Vagina (tissue), 2 donors: ENCODE measurements at places on chromosomes 6 and 20. TPM values are rescaled to one million over a fixed set of nuclear protein-coding genes. Genes with fewer than 3 reads are reported as not detected.

The ACTL10 gene
- total RNA-seq = 1.5 TPM

- no peak for DNase-seq
Measured at GRCh38 chr20:17391127-17391771, 139.9 kb downstream of the BFSP1 start.

DNA sequence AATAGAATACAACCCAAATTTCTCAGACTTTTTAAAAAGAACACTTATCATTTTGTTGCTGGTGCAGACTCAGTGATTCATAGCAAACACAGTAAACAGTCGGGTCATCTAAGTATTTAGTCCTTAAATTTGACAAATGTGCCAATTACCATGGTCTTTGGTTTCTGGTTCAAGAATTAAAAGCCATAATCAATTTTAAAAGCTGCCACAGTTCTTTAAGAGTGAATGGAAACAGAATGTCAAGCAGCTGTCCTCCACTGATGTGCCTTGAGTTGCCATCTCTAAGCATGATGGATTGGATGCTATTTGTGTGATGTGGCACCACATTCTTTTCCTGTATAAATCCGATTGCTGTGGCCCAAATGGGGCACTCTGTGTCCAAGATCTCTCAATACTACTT, 67.2 kb upstream of the MLIP start:
- no peak for DNase-seq

GRCh38 chr6:119463081-119463626, 113.6 kb upstream of the MAN1A1 start:
- DNase-seq = no peak

The LST1 gene
- not detected for total RNA-seq

DNA sequence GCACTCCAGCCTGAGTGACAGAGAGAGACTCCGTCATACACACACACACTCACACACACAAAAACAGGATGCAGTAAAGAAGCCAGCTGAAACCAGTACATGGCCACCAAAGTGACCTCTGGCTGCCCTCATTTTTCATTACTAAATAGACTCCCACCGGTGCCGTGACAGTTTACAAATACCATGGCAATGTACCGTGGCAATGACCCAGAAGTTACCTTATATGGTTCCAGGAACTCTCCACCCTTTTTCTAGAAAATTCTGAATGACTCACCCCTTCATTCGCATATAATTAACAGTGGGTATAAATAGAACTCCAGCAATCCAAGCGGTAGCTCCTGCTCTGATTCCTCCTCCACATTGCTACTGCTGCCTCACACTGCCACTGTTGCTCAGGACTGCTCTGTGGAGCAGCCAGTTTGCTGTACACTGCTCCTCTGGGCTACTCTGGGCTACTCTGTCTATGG, 57.7 kb downstream of the SNX5 start:
- no peak for DNase-seq

- DNase-seq = no peak
Measured at GRCh38 chr6:78482801-78483552, 384.4 kb upstream of the IRAK1BP1 start.

DNA sequence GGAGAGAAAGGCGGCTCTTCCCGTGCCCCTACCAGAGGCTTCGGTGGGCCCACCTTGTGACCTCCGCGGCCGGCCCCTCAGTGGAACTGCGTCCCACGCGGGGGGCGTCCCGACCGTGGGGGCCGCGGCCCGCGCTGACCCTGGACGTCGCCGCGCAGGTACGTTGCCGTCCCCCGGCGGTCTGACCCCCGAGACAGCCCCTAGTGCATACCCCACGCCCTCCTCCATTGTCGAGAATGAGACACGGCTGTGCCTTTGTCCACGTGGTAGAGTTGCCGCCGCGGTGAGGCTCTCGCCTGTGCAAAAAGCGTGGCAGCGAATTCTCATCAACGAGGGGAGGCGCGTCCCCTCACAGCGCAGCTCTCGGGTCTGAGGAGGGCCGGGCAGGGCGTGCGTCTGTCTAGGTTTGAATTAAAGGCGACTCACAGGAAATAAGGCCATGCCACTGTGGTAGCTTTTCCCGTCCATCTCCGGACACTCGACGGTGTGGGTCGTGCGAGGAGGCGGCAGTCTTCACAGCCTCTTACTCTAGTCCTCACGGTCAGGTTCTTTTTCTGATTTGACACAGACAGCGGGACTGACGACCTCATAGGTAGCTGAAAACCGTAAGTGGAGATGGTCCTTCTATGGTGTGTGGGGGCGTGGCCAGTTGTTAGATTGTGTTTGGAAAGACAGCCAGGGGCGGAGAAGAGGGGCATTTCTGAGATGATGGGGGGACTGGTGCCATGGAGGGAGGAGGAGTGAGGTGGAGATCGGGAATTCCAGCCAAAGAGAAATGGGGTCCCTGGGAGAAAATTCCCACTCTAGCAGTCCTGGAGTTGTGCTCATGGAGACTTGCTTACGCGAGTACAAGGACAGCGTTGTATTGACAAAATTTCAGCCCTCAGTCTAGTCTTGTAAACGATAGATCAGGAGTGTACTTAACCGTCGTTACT, 580 bp downstream of the NXT1 start:
- DNase-seq = no peak
